ENCODE measurements at places on chromosomes 12 and 14.

- no peak for DNase-seq
Observed at GRCh38 chr12:104275689-104276088, 27.9 kb upstream of the EID3 start.

DNA sequence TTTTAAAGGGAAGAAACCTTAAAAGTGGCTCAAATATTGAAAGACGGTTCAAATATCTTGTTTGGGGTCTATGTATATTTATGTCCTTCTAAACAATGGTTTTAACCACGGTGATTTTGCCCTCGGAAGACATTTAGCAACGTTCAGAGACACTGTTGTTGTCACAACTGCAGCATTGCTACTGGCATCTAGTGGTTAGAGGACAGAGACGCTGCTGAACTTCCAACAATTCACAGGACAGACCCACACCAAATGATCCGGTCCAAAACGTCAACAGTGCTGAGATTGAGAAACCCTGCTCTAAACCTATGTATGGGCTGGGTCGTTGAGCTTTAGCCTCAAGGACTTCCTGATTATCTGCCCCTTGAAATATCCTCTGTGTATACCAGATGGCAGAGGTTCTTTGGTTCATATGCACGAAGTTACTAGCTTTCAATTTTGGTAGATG, 1.7 kb downstream of the ANGEL1 start:
- DNase-seq = no peak

GRCh38 chr14:75558440-75558839, 20.0 kb upstream of the FLVCR2 start:
- DNase-seq = no peak

DNA sequence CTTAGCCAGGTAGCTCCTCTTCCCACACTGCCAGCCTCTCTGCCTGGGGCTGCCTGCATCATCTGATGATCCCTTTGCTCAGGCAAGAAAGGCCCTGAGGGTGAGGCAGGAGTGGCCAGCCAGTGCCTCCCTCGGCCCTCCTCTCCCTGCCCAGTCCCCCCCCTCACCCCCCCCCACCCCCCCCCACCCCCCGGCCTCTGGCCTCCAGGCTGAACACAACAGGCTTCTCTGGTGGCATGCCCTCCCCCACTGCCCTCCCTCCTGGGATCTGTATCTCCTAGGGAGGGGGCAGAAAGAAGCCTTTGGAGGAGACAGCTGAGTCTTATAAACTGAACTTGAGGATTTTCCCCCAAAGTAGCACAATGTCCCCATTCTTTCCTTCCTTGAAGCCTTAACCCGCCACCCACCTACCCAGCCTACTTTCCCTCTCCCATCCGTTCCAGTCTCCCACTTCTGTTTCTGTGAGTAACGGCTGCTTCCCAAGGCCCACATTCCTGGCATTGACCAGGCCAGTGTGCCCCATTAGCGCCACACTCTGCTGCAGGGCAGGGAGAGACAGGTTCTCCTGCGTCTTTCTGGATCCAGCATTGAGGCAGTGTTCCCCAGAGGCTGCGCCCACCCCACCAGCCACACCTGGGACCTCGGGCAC, 82.1 kb downstream of the B4GALNT3 start:
- no peak for DNase-seq

- DNase-seq = no peak
Observed at GRCh38 chr12:111430433-111431353, 25.0 kb downstream of the SH2B3 start.

DNA sequence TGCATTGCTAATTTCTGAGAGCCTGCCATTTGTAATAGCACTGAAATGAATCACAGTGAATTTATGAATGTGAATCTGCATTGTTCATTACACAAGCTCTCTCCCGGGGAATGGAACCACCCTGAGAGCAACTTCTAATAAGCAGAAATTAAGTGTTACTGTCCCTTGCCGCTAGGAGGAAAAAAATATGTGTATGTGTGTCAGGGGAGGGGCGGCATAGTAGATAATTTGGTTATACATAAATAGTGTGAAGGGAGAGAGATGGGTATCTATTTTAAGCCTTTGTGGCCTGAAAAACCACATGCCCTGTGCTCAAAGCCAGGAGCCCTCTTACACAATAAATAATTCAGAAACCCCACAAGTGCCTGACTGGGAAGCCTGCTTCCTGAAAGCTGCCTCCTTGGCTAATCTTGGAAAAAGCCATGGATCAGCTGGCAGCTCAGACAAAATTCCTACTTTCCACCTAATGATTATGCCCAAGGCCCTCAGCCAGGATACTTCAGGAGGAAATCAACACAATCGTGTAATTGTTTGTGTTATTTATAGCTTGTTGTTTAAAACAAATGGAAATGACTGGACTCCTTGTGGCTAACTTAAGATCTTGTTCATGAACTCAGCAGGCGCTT, 366.2 kb upstream of the KITLG start:
- DNase-seq = peak; percentile 9
